Natural killer cell (primary cell): ENCODE measurements at places on chromosomes 5 and 9.

DNA sequence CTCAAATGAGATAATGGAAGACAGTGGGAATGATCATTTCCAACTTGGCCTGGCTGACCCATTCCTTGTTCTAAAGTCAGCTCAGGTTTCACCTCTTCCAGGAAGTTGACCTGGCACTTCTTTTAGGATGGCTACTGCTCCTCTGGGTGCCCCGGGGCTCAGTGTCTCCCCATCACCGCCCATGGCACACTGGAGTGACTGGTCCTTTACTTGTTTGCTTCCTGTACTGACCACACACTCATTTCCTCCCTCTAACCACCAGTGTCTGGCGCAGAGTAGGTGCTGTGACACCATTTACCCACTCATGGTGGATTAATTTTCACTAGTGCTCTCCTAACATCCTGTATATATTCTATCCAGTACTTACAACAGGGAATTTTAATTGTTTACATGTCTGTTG is 183.5 kb downstream of the CDK5RAP2 start:
- no peak for DNase-seq

DNA sequence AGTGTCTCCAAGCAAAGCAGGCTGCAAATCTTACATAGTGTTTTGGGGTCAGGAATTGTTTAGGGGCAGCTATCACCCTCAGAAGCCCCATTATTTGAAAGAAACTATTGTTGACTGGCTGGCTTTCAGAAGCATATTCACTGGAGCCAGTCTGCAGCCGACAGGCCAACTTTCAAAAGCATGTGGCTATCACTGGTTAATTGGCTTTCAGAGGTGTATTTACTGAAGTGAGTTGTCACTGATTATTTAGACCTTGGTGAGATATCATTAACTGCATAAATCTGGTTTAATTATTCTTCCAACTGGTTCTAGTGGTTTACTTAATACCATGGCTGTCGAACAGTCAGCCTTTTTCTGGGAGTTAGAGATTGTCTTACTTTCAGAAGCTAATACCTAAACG is 247.0 kb downstream of the CWC27 start:
- DNase-seq = no peak

DNA sequence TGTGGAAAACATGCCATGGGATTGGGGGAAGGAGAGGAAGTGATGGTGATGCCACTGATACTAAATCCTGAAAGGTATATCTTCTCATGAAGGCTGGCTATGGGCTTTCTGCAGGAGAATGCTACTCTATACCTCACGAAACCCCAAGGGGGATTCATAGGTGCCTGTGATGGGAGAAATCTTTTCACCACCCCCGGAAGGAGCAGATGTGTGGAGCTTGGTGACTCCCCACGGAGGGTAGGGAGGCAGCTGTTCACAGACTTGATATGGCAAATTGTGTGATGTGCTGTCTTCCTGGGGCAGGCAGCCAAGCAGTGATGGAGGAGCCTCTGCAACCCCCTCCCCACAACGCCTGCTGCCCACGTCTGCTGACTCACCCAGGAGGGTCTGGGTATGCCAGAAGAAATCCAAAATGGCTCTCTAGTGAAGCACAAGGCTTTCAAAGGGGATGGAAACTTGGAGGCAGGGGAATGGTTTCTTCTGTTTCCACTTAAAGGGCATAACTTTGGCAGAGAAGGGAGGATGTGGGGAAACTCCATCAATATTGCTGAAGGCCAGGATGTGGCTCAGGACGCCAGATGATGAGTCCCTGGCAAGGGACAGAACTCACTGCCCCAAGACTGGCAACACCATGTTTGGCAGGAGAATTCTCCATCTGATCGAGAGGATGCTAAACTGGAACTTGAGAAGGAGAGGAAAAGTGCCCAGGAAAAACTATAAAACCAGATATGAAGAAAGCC is 188.3 kb downstream of the GABBR2 start:
- no peak for DNase-seq

DNA sequence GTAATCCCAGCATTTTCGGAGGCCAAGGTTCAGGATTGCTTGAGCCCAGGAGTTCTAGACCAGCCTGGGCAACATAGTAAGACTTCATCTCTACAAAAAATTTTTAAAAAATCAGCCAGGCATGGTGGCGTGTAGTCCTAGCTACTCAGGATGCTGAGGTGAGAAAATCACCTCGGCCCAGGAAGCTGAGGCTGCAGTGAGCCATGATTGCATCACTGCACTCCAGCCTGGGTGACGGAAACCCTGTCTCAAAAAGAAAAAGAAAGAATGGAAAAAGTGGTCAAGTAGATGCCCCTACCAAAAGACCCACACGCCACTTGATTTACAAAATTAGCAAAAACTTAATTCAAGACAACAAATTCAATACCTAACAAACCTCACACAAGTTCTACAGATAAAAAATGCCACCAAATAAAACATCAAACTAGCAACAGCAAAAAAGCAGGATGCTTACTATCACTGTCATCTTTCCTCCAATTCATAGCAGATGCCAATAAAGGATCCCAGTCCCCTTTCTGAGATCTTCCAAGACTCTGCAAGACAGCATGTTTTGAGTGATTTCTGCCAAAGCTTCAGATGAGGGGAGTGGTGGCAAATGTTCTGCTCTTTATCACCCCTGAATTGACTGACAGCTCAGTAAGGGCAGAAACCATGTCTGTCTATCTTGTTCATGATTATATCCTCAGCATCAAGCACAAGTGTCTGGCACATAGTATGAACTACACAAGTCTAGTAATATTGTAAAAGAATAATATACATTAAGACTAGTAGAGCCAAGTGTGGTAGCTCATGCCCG is 34.2 kb upstream of the TESK1 start:
- DNase-seq = peak; percentile 37

DNA sequence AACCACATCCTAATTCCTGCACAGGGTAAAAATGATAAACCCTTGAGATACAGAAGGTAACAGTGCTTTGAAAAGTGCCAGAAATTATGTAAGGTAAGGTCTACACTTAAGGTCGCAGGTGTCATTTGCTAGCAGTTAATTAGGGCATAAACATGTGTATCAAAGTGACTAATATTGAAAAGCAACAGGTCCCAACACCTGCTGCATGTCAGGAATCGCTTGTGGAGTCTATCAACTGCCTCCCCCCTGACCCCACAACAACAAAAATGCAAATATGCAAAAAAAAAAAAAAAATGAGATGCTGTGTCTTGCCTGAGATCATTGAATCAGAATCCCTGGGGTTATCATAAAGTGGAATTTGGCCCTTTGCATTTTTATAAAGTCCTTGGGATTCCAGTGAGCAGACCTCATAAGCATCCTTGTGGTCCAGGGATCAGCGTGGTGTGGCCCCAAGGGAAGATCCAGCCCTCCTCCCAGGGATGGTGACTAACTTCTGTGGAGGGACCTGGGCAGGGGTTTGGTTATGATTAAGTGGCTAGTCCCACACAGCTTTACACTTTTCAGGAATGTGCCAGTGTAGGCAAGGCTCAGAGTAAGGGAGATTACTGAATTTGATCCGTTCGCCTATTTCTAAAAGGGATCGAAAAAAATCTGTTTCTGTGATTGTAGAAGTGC is 92.5 kb upstream of the TNFSF8 start:
- no peak for DNase-seq

DNA sequence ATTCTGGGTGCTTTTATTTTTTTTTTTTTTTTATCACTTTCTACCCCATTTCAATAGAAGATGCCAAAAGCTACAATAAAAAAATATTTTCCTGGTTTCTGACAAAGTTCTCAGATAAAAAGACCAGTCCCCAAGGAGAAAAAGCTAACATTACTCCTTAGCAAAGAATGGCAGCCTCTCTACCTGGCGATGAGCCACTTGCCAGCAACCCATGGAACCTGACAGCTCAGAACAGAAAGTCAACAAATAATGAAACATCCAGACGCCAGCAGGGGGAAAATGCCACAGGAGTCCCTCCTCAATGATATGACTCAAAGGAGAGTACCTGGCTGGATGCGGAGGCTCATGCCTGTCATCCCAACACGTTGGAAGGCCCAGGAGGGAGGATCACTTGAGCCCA is 123.2 kb downstream of the MYO10 start:
- DNase-seq = no peak

DNA sequence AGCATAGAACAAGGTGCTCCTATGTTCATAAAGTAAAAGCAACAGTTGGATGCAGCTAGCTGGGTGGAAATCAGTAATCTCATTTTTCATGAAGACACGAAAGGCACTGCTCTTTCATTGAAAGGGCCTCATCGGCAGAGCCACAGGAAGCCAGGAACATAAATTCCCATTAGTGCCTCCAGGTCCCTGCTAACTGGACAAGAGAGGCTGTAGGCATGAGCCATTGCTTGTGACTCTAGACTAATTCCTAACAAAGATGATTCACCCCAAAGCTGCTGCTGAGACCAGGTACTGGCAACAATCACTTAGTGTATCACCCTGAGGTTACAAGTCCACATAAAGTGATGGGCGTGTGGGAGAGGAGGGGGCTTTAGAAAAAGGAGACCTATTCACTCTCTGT is 141.8 kb downstream of the BRINP1 start:
- DNase-seq = no peak
